Left colon (tissue), 2 donors: ENCODE measurements at places on chromosomes 3 and 15. TPM values are rescaled to one million over a fixed set of nuclear protein-coding genes. Genes with fewer than 3 reads are reported as not detected.

- DNase-seq: no peak
Observed at GRCh38 chr3:37810848-37811247, 50.8 kb upstream of the CTDSPL start.

DNA sequence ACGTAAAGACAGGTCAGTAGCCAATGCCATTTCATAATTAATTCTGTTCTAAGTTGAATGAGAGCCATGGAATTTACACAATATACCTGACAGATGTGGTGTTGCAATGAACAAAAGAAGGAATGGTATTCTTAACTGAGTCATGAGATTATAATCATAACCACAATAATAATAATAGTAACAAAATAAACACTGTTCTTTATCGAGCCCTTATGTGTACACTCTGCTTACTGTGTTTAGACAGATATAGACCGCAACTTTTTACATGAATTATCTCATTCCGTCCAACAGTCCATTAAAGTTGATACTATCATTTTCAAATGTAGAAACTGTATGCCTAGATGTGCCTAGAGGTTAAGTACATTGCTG is 28.2 kb upstream of the SCAANT1 start:
- DNase-seq: no peak

DNA sequence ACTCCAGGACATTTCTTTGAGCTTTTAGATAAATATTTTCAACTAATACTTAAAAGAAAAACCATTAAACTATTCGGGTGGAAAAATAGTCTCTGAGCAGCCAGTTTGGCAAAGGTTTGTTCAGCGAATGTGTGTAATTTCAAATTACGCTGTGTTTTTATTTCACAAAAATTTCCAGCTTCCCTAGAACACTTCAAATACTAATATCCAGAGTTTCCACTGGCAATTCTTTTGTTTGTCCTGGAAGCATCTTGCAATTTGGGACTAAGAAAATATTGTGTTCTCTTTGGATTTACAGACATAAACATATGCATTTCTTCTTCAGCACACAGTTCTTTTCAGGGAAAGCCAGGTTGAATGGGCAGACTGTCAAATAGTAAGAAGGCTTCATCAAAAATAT is 61.9 kb downstream of the MDFIC2 start:
- no peak for DNase-seq

- DNase-seq: no peak
Observed at GRCh38 chr3:175383813-175384212, 524.7 kb downstream of the NAALADL2 start.

DNA sequence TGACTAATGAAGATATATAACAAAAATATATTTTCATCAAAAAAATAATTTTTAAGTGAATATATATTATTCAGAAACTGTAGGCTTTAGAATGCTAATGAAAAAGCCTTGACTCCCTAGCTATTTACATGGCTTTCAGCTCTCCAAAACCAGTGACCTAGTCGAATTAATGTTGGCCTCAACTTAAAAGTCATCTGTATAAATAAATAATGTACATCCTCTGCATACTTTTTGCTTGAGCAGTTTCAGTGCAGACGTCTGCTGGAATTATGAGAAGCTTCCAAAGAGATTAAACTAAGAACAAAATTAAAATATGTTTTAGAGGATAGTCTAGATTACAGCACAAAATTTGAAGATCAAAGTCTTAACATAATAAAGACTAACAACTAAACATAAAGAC is 520.4 kb upstream of the ALCAM start:
- DNase-seq: no peak

Gene GNAT1
- not detected for total RNA-seq

Gene ARPP19
- 86.5 TPM for total RNA-seq

Gene IL17RD
- 0.85 TPM for total RNA-seq

Gene CAV3
- not detected for total RNA-seq

Gene SUCNR1
- 0.15 TPM for total RNA-seq

Gene GREM1
- total RNA-seq: 13.7 TPM

Gene MAP2K5
- 19.1 TPM for total RNA-seq

Gene VWA5B2
- total RNA-seq: 2.2 TPM

Gene CHRNA7
- 11.8 TPM for total RNA-seq

Gene TM6SF1
- total RNA-seq: 2.0 TPM

Gene SPINK8
- not detected for total RNA-seq

Gene SETD5
- 102 TPM for total RNA-seq
